ENCODE measurements at places on chromosomes 12 and 14. TPM values are rescaled to one million over a fixed set of nuclear protein-coding genes. Genes with fewer than 3 reads are reported as not detected.

DNA sequence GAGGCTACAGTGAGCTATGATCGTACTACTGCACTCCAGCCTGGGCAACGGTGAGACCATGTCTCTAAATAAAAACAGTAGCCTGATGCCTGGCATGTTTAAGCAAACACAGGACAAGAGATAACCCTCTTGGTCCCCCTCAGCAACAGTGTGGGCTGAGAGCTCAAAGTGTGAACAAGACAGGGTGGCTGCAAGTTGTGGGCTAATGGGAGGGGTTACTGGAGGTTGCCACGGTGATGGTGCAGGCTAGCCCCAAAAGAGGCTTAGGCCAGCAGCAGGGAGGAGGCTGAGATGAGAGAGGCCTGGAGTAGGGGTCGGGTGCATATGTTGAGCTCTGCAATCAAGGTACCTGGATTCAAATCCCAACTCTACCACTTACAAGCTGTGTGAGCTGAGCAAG, 3.4 kb upstream of the LGMN start:
- no peak for DNase-seq

- DNase-seq = no peak
These were observed 98.6 kb downstream of the KICS2 start for GRCh38 chr12:64123448-64123847.

DNA sequence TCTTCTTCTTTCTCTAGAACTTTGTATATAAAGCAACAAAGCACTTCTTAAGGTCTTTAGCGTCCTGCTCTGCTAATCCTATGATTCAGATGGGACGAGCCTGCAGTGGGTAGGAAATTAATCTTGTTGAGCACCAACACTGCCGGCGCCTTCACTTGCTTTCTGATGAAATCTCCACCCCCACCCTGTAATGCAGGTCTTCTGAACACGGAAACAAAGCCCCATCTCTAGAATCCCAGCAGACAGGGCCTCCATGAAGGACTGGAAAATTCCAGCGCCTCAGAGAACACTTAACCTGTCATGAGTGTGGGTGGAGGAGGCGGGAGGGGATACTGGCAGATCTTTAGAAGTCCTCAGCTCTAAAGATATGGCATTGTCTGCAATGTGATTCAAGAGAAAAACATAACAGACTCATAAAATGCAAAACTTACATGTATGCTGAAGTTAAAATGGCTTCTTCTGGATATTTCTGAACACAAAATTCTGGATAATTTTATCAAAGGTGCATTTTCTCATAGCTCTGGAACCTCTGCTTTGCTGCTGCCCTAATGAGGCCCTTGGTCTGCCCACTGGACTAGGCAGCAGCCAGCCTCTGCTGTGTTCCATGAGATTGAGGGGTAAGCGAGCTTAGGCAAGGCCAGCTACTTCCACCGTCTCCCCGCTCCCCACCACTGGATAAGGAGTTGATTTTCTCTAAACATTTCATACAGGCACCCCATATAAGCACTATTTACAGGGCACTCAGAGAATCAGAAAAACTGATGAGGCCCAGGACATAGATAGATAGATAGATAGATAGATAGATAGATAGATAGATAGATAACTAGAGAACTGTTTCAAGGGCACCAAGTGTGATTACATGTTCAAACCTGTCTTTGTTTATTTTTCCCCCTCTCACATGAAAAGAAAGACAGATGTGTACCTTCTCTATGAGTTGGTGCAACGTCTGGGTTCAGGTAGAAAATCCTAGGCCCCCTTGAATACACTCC, 43.1 kb downstream of the ZFP36L1 start:
- no peak for DNase-seq

Gene SLC38A4
- 0.03 TPM for total RNA-seq
